ENCODE measurements at places on chromosomes 2 and 18. TPM values are rescaled to one million over a fixed set of nuclear protein-coding genes. Genes with fewer than 3 reads are reported as not detected.

DNA sequence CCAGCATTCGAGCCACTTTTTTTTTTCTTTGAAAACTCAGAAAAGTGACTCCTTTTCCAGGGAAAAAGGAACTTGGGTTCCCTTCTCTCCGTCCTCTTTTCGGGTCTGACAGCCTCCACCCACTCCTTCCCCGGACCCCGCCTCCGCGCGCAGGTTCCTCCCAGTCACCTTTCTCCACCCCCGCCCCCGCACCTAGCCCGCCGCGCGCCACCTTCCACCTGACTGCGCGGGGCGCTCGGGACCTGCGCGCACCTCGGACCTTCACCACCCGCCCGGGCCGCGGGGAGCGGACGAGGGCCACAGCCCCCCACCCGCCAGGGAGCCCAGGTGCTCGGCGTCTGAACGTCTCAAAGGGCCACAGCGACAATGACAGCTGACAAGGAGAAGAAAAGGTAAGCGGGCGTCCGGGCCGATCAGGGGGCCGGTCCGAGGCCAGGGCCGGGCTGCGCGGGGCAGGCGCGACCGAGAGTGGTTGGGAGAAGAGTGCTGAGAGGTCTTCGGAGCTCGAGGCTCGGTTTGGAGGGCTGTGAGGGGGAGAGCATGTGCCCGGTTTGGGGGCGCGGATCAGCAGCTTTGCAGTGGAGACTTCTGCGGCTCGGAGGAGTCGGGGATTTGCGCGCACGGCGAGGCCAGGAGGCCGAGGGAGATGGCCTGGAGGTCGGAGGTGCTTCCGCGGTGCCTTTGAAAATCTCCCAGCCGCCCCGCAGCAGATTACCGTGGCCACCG, 502 bp downstream of the EPAS1 start:
- H3K27me3 ChIP-seq, result peaks cover 66% of the 10 kb centered on the region
- H3K27ac ChIP-seq, result peak overlapping the region; percentile 67
- no peaks in the 10 kb centered on the region for H3K36me3 ChIP-seq
- peak overlapping the region; percentile 65 for H3K4me3 ChIP-seq
- no peak for DNase-seq

DNA sequence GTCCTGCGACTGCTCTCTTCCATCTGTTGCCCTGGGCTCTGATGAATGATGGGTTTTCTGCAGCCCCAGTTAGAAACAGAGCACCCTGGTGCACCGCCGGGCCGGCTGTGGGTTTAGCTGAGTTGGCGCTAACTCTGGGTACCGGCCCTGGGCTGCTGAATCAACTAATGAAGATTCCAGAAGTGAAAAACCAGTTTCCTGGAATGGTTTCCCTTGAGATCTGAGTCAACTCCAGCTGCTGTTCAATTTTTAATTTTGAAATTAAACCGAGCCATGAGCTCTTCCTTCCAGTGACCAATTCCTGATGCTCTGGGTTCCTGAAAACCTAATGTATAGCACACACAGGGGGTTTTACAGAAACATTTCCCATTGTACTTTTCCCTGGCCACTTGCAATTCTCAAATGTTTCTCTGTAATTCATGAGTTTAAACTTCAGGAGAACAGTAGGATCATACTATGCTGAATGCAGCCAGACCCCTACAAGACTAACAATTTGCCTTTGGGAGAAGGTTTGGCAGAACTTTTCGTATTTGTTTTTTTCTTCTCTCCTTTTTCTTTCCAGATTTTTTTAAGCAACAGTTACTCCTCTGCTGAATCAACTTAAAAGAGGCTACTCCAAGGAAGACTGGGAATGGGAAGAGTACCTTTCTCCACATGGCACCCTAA, 5.5 kb downstream of the COL6A3 start:
- H3K4me1 ChIP-seq, result peaks cover 8% of the 10 kb centered on the region
- H3K4me3 ChIP-seq, result no peak overlapping the region
- no peaks in the 10 kb centered on the region for H3K36me3 ChIP-seq

DNA sequence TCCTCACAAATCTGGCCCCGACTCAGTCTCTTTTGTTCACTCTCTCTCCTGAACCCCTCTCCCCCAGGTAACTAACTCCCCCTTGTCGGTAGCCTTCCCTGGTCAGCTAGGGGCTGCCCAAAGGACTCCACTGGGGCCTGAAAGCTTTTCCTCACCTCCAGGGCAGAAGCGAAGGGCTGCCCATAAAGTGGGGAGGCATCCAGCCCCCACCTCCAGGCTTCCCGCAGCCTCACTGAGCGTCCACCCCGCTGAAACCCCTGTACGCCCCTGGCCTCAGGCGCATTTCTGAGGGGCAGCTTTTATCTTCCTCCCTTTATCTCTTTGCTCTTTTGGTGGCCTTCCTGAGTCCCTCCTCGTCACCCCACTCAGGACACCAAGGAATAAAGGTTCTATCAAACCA, 249.3 kb downstream of the CYP26B1 start:
- no peak for DNase-seq
- H3K36me3 ChIP-seq, result no peaks in the 10 kb centered on the region
- no peak overlapping the region for H3K27ac ChIP-seq
- no peaks in the 10 kb centered on the region for H3K4me1 ChIP-seq
- H3K27me3 ChIP-seq, result no peaks in the 10 kb centered on the region

DNA sequence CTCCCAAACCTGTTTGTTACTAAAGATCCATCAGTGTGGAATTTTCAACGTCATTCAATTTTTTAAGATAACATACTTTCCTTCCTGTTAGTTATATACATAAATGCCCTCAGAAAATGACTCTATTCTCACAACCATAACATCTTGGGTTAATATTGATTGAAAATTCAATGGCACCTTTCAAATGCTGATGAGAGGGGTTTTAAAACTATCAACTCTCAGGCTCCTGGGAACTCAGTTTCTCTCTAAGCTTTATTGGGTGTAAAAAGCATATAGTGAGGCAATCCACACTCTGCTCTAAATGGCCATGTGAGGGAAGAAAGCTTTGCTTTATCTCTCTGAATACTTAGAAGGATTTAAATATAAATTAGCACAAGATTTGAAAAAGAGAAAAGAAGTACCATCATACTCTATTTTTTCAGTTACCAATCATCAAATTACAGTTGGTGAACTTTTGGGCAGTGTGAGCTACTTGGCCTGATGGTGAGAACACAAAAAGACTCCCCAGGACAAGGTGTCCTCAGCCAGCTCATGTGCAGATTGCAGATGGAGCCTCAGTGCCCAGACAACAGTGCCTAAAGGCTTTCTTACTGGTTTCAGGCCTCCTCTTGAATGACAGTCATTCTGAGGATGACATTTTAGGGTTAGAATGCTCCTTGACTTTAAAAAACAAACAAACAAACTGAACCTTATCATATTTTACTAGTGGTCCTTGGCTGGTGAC, 24.6 kb upstream of the CERS6 start:
- DNase-seq, result no peak
- no peak overlapping the region for H3K27ac ChIP-seq
- H3K27me3 ChIP-seq, result no peaks in the 10 kb centered on the region
- no peaks in the 10 kb centered on the region for H3K4me1 ChIP-seq

GRCh38 chr2:32136097-32136496, 29.6 kb upstream of the SLC30A6 start:
- no peak for DNase-seq
- no peaks in the 10 kb centered on the region for H3K27me3 ChIP-seq
- no peaks in the 10 kb centered on the region for H3K4me1 ChIP-seq
- H3K27ac ChIP-seq, result no peak overlapping the region
- no peak overlapping the region for H3K4me3 ChIP-seq
- peaks cover 20% of the 10 kb centered on the region for H3K36me3 ChIP-seq

- H3K27me3 ChIP-seq, result no peaks in the 10 kb centered on the region
- no peaks in the 10 kb centered on the region for H3K4me1 ChIP-seq
- no peaks in the 10 kb centered on the region for H3K36me3 ChIP-seq
- no peak for DNase-seq
- H3K27ac ChIP-seq, result no peak overlapping the region
Observed at GRCh38 chr18:72940509-72940908, 72.7 kb upstream of the NETO1 start.

- no peaks in the 10 kb centered on the region for H3K4me1 ChIP-seq
- no peak overlapping the region for H3K27ac ChIP-seq
- H3K27me3 ChIP-seq, result peaks cover 9% of the 10 kb centered on the region
- no peak overlapping the region for H3K4me3 ChIP-seq
Observed at GRCh38 chr2:222248256-222248655, 50.5 kb downstream of the PAX3 start.

GRCh38 chr2:188187726-188188125, 103.9 kb upstream of the GULP1 start:
- H3K27ac ChIP-seq, result no peak overlapping the region
- H3K4me3 ChIP-seq, result no peak overlapping the region
- no peaks in the 10 kb centered on the region for H3K4me1 ChIP-seq
- H3K36me3 ChIP-seq, result no peaks in the 10 kb centered on the region
- no peak for DNase-seq

DNA sequence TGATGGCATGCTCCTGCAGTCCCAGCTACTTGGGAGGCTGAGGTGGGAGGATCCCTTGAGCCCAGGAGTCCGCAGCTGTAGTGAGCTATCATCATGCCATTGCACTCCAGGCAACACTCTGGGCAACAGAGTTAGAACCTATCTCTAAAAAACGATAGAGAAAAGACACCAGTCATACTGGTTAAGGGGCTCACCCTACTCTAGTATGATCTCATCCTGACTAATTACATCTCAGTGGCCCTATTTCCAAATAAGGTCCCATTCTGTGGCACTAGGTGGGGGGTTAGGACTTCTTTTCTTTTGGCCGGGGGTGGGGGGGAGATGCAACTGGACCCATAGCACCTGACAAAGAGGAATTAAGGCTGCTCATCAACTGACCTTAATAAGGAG, 163.2 kb upstream of the NCK2 start:
- H3K4me3 ChIP-seq, result no peak overlapping the region
- H3K27ac ChIP-seq, result no peak overlapping the region
- no peaks in the 10 kb centered on the region for H3K36me3 ChIP-seq

- no peaks in the 10 kb centered on the region for H3K4me1 ChIP-seq
- no peaks in the 10 kb centered on the region for H3K27me3 ChIP-seq
- no peaks in the 10 kb centered on the region for H3K36me3 ChIP-seq
- no peak overlapping the region for H3K27ac ChIP-seq
- H3K4me3 ChIP-seq, result no peak overlapping the region
- DNase-seq, result peak; percentile 46
Observed at GRCh38 chr2:172052000-172052983, 33.0 kb upstream of the DLX1 start.

GRCh38 chr2:47354013-47354847, 48.7 kb upstream of the MSH2 start:
- no peaks in the 10 kb centered on the region for H3K36me3 ChIP-seq
- DNase-seq, result no peak
- H3K4me1 ChIP-seq, result no peaks in the 10 kb centered on the region

DNA sequence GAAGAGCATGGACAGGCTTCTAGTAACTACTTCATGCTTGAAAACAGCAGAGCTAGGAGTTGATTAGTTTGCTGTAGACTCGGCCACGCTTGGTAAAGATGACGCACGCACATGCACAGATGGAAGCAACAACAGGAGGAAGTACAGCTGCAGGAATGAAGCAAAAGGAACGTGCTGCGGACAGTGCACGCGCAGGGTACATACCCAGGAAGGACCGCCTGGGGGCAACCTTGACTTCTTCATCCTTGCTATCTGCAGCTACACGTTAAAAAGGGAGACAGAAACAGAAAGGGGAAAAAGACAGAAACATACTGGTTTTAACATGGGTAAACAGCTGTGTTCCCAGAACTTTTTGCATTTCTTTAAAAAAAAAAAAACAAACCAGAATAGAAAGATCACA, 17.7 kb downstream of the SLC66A2 start:
- H3K27me3 ChIP-seq, result no peaks in the 10 kb centered on the region
- H3K4me1 ChIP-seq, result peaks cover 5% of the 10 kb centered on the region
- H3K4me3 ChIP-seq, result no peak overlapping the region
- DNase-seq, result no peak
- H3K27ac ChIP-seq, result no peak overlapping the region
- peaks cover 40% of the 10 kb centered on the region for H3K36me3 ChIP-seq

DNA sequence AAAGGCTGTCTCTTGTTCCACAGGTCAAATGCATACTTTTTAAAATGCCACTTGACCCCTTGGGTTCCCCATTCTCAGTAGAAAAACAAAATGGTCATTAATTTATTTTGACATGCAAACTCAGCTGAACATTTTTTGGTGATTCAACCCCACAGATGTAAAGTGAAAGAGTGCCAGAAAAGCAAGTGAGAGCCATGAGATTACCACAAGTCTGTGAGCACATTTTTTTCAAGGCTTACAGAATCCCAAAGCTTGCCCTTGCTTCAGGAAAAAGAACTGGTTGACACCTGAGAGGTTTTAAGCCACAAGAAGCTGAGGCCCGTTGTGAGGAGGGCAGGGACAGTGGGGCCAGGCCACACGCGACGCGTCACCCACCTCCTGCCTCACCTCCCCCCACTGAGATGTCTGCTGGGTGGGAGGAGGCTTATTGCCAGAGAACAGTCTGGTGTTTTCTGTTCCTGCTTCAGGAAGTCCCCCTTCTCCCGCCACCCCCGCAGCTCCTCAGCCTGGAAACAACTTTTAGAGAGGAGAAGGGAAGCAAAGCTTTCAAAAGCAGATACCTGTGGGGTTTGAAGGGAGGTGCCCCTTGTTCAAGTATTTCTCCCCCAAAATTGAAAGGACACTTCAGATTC, 70.4 kb upstream of the CYP1B1 start:
- no peak overlapping the region for H3K4me3 ChIP-seq
- peaks cover 4% of the 10 kb centered on the region for H3K4me1 ChIP-seq
- peak overlapping the region; percentile 69 for H3K27ac ChIP-seq
- DNase-seq, result no peak

DNA sequence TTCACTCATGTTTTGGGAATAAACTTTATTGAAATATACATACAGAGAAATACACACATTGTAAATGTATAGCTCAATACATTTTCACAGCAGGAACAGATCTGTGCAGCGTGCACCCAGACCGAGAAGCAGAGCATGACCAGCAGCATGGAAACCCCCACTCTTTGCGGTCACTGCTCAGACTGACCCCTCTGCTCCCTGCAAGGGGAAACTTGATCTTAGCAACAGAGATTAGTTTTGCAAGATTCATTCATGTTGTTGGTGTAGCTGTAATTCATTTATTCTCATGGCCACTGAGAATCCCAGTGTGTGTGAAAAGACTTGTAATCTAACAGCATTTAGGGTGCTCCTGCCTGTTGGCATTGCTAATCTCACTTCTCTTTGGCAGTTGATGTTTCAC, 35.2 kb downstream of the LPIN1 start:
- H3K36me3 ChIP-seq, result peaks cover 39% of the 10 kb centered on the region
- DNase-seq, result no peak
- no peak overlapping the region for H3K27ac ChIP-seq
- H3K27me3 ChIP-seq, result no peaks in the 10 kb centered on the region

- H3K4me3 ChIP-seq, result no peak overlapping the region
- no peaks in the 10 kb centered on the region for H3K27me3 ChIP-seq
- H3K27ac ChIP-seq, result no peak overlapping the region
- H3K36me3 ChIP-seq, result peaks cover 7% of the 10 kb centered on the region
- peaks cover 4% of the 10 kb centered on the region for H3K4me1 ChIP-seq
Observed at GRCh38 chr2:20242727-20243377, 17.9 kb upstream of the SDC1 start.

- H3K4me3 ChIP-seq, result no peak overlapping the region
- H3K27ac ChIP-seq, result no peak overlapping the region
- no peaks in the 10 kb centered on the region for H3K36me3 ChIP-seq
- peaks cover 2% of the 10 kb centered on the region for H3K4me1 ChIP-seq
- no peaks in the 10 kb centered on the region for H3K27me3 ChIP-seq
Observed at GRCh38 chr2:112699984-112700667, 20.7 kb upstream of the NT5DC4 start.

The MYOM1 gene
- 9.2 TPM for total RNA-seq

The MFSD2B gene
- total RNA-seq, result 1.2 TPM

All from spinal cord (tissue), 10 donors.